Naive thymus-derived CD8-positive, alpha-beta T cell (primary cell): ENCODE measurements at places on chromosomes 3 and 15.
A peak's percentile ranks its signal among the peaks of the same experiment; 100 is the strongest.

DNA sequence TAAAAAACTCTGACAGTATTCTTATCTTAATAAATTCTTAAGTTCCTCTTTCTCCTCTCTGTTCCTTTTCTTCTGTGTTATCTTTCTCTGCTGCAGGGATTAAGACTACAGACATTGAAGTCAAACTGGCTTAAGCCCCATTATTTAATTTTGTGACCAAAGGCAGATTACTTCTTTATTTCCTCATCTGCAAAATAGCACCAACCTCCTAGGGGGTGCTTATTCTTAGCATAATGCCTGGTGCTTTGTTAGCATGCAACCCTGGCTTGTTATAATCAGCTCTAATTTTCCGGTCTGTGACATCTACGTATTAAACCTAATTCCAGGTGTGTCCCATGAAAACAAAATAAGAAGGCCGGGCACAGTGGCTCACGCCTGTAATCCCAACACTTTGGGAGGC, 23.8 kb downstream of the SEMA6D start:
- H3K27me3 ChIP-seq, result peaks cover 4% of the 10 kb centered on the region
- no peak overlapping the region for H3K4me3 ChIP-seq
- H3K27ac ChIP-seq, result no peak overlapping the region
- no peaks in the 10 kb centered on the region for H3K36me3 ChIP-seq

DNA sequence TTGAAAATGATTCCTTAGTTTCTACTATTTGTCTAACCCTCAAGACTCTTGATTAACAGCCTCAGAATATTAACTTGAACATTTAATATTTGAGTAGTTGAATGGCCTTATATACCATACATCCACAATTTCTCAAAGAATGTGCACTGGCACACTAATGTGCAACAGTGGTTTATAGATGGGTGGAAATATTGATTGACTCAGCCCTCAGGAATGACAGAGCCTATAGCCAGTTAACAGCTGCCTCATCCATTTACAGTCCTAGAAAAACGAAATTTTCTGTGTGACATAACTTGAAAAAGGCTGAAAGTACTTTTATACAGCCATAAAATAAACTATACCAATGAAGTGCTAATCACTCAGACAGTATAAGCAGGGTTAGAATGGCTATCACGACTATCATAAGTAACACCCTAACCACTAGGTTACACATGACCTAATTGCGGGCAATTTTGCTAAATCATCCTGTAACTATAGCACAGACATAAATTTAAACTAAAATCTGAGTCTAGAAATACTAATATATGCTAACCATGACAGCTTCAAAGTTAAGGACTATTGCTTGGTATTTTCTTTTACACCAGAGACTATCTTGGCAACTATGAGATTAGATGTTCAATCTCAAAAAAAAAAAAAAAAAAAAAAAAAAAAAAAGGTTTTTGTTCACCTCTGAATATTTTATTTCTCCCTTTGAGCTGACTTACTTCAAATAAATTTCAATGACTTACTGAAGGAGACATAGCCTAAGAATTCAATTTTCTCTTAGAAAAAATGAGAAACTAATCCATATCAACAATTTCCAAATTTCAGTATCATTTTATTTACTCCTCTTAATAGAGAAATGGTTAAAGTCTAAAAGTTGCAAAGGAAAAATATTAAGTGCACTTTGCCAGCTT, 9.3 kb downstream of the SECISBP2L start:
- H3K27me3 ChIP-seq, result no peaks in the 10 kb centered on the region
- peaks cover 10% of the 10 kb centered on the region for H3K4me1 ChIP-seq
- no peak for DNase-seq
- no peaks in the 10 kb centered on the region for H3K36me3 ChIP-seq

- H3K4me1 ChIP-seq, result no peaks in the 10 kb centered on the region
- no peak for DNase-seq
- H3K27ac ChIP-seq, result no peak overlapping the region
Observed at GRCh38 chr15:39115379-39116057, 465.4 kb upstream of the THBS1 start.

DNA sequence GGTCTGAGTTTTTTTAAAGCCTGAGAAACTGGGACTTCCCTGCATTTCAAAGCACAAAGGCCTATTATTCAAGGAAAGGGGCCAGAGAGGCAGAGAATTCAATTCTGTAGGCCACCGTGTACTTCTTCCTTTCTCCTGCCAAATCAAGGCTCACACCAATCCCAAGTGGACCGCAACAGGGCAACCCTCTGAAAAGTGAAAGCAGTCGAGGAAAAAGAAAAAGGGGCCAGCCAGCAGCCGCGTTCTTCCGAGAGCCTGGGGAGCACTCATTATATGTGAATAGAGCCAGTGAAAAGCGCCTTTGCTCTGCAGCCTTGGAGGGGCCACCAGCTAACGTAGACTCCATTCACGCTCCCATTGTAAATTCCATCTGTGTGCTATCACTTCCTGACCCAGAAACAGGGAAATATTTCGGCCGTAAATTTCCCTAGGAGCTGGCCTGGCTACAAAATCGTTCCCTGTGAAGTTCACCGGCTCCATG, 45.9 kb upstream of the THUMPD3 start:
- H3K27me3 ChIP-seq, result no peaks in the 10 kb centered on the region

GRCh38 chr3:54537506-54537905, 390.4 kb downstream of the LRTM1 start:
- H3K27ac ChIP-seq, result no peak overlapping the region
- no peak overlapping the region for H3K4me3 ChIP-seq
- H3K36me3 ChIP-seq, result no peaks in the 10 kb centered on the region
- no peaks in the 10 kb centered on the region for H3K27me3 ChIP-seq
- H3K4me1 ChIP-seq, result no peaks in the 10 kb centered on the region
- no peak for DNase-seq

DNA sequence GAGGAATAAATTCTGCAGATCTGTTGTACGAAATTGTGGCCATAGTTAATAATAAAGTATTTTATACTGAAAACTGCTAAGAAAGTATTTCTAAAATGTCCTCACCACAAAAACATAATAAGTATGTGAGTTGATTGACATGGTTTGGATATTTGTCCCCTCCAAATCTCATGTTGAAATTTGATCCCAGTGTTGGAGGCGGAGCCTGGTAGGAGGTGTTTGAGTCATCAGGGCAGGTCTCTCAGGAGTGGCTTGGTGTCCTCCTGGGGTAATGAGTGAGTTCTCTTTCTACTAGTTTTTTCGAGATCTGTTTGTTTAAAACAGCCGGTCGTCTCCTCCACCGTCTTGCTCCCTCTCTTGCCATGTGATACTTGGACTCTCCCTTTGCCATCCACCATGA, 424.1 kb upstream of the KCNMB2 start:
- H3K27me3 ChIP-seq, result no peaks in the 10 kb centered on the region
- no peaks in the 10 kb centered on the region for H3K36me3 ChIP-seq
- no peak overlapping the region for H3K27ac ChIP-seq
- H3K4me1 ChIP-seq, result no peaks in the 10 kb centered on the region
- H3K4me3 ChIP-seq, result no peak overlapping the region

DNA sequence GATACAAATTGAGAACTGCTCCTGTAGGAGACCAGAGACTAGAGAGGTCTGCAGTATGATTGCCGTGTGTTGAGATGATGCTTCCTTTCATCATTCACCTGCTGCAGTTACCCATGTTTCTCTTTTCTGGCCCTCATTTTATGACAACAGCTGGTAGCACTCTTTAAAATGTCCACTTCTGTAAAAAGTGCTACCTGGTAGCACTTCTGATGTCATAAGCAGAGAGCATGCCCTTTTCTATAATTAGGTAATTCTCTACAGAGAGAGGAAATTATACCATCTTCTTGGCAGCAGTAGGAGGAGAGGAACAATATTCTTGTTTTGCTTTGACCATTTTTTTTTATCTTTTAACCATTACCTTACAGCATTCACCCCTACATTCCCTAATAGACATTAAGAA, 123.8 kb downstream of the PPM1L start:
- DNase-seq, result no peak
- H3K4me3 ChIP-seq, result no peak overlapping the region
- H3K27ac ChIP-seq, result no peak overlapping the region
- peaks cover 6% of the 10 kb centered on the region for H3K36me3 ChIP-seq
- no peaks in the 10 kb centered on the region for H3K4me1 ChIP-seq
- no peaks in the 10 kb centered on the region for H3K27me3 ChIP-seq

DNA sequence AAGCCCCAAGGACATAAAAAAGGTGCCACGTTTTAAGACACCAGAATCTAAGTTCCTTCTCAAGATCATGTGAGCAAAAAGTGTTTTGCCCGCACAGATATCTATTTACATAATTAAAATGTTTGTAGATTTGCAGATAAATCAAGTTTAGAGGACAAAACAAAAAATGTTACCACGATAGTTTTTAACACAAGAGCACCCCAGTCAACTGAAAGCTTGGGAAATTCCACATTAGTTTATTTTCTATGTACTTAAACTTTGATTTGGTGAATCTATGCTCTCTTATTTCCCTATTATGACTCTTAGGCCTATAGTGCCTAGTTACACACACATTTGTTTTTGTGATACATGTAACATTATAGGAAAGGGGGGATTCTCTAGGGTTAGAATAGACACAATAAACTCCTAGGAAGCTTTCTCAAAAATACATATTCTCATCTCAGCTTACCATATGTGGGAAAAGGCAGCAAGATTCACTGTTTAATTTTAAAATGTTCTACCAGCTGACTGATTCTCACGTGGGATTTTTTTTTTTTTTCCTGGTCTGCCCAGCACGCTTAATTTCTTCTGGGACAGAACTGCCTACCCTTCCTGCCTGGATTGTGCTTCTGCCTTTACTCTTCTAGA, 8.4 kb upstream of the LEKR1 start:
- H3K4me3 ChIP-seq, result peak overlapping the region; percentile 95
- peak overlapping the region; percentile 96 for H3K27ac ChIP-seq
- peaks cover 20% of the 10 kb centered on the region for H3K4me1 ChIP-seq
- H3K36me3 ChIP-seq, result no peaks in the 10 kb centered on the region
- no peak for DNase-seq

DNA sequence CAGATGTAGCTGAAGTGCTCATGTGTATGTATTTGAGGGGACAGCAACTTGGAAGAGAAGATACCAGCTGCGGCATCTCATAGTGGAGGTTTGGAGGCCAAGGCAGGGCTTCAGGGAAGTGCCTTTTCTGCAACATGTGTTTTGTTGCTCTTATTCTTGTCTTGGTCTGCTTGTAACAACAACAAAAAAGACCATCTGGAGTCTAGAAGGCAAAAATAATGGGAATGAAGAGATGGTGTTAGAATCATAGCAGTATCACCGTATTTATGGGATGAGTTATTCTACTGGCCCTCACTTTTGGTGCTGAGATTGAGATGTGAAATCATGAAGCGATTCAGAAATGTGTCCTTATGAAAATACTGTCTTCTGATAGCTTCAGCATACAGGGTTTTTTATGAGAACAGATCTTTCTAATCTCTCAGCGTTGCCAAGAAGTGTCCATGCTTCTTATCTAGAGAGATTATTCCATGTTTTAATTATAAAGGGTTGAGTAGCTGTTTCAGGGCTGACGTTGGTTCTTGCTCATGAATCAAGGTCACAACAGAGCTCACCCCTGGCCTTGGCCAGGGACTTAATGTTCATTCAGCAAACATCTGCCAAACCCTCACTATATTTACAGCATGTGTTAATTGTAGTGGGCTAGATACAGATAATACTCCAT, 58.0 kb downstream of the ITPR1 start:
- no peak for DNase-seq
- H3K4me1 ChIP-seq, result peaks cover 30% of the 10 kb centered on the region
- no peaks in the 10 kb centered on the region for H3K27me3 ChIP-seq
- no peak overlapping the region for H3K4me3 ChIP-seq
- no peak overlapping the region for H3K27ac ChIP-seq
- peaks cover 21% of the 10 kb centered on the region for H3K36me3 ChIP-seq

GRCh38 chr3:145623349-145623748, 537.6 kb downstream of the PLOD2 start:
- H3K4me1 ChIP-seq, result no peaks in the 10 kb centered on the region
- H3K4me3 ChIP-seq, result no peak overlapping the region
- H3K27ac ChIP-seq, result no peak overlapping the region
- no peak for DNase-seq
- H3K36me3 ChIP-seq, result no peaks in the 10 kb centered on the region

DNA sequence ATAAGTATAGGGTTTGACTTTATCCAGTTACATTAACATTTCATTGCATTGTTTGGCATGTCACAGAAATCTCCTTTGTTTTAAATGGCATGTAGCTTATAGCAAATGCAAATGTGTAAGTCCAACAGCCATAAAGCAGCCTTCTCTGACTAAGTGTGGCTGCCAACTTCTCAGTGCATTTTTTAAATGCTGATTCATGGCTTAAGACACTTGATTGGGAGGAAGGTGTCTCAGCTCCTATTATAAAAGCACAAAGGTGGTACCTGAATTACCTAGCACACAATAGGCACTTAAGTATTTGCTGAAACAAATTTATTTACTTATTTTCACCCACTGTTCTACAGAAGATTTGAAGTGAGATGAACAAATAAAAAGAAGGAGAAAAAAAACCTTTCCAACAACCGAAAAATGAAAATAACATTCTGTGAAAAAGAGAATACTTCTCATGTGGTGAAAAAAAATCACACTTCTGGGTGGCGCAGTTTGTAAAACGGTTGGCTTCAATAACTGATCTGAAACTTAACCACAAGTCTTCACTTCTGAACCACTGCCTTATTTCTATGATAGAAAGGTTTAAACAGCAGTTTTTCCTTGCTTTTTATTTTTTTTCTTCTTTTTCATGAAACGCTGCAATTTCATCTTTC, 105.5 kb upstream of the ICE2 start:
- peaks cover 92% of the 10 kb centered on the region for H3K4me1 ChIP-seq
- no peaks in the 10 kb centered on the region for H3K36me3 ChIP-seq
- H3K4me3 ChIP-seq, result peak overlapping the region; percentile 85
- no peaks in the 10 kb centered on the region for H3K27me3 ChIP-seq
- DNase-seq, result peak; percentile 76
- peak overlapping the region; percentile 69 for H3K27ac ChIP-seq

GRCh38 chr15:37094333-37094914, 5.9 kb downstream of the MEIS2 start:
- no peak for DNase-seq
- peaks cover 78% of the 10 kb centered on the region for H3K27me3 ChIP-seq
- no peak overlapping the region for H3K27ac ChIP-seq
- peaks cover 17% of the 10 kb centered on the region for H3K36me3 ChIP-seq
- H3K4me3 ChIP-seq, result no peak overlapping the region

GRCh38 chr15:60871152-60871551, 357.9 kb downstream of the RORA start:
- no peak for DNase-seq
- no peak overlapping the region for H3K27ac ChIP-seq
- no peaks in the 10 kb centered on the region for H3K36me3 ChIP-seq

GRCh38 chr3:284322-284721, 87.8 kb downstream of the CHL1 start:
- H3K4me3 ChIP-seq, result no peak overlapping the region
- H3K36me3 ChIP-seq, result no peaks in the 10 kb centered on the region
- no peaks in the 10 kb centered on the region for H3K27me3 ChIP-seq
- DNase-seq, result no peak
- H3K27ac ChIP-seq, result no peak overlapping the region

- H3K27me3 ChIP-seq, result no peaks in the 10 kb centered on the region
- H3K27ac ChIP-seq, result no peak overlapping the region
- no peaks in the 10 kb centered on the region for H3K4me1 ChIP-seq
- no peak for DNase-seq
Observed at GRCh38 chr3:111763001-111763471, 96.0 kb upstream of the PHLDB2 start.

GRCh38 chr3:31432897-31433678, 99.6 kb upstream of the STT3B start:
- no peaks in the 10 kb centered on the region for H3K4me1 ChIP-seq
- no peaks in the 10 kb centered on the region for H3K27me3 ChIP-seq
- H3K27ac ChIP-seq, result no peak overlapping the region
- H3K4me3 ChIP-seq, result no peak overlapping the region

- H3K4me3 ChIP-seq, result no peak overlapping the region
- H3K27ac ChIP-seq, result no peak overlapping the region
- DNase-seq, result no peak
Observed at GRCh38 chr3:157438194-157438730, 1.6 kb downstream of the PTX3 start.

GRCh38 chr3:45016916-45017315, 9.2 kb upstream of the CLEC3B start:
- H3K4me3 ChIP-seq, result no peak overlapping the region
- H3K27me3 ChIP-seq, result no peaks in the 10 kb centered on the region
- peaks cover 25% of the 10 kb centered on the region for H3K36me3 ChIP-seq
- no peak overlapping the region for H3K27ac ChIP-seq
- no peak for DNase-seq
